Liver (tissue), 10 donors: ENCODE measurements at places on chromosomes 3 and 15. TPM values are rescaled to one million over a fixed set of nuclear protein-coding genes. Genes with fewer than 3 reads are reported as not detected.

Gene SLC12A1
- 0.42 TPM for total RNA-seq

Gene SLC2A2
- 506 TPM for total RNA-seq

Gene COX17
- 10.3 TPM for total RNA-seq

Gene GOLGA8G
- not detected for total RNA-seq

DNA sequence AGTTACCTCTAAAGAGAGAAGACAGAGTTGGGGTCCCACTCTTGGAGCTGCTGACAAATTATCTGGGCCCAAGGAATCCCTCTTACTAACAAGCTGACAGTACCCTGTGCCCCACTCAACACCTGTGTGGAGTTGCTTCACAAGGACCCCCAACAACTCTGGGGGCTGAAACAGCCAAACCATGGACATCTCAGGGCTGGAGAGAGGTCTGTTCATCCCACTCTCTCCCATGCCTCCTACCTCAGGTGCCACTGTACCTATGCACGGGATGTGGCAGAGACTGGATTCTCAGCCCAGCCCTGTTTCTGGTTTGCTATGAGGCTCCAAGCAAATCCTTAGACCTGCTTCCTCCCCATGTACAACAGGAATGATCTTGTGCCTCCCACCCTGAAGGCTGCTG, 101.7 kb downstream of the ETFA start:
- H3K4me1 ChIP-seq = no peaks in the 10 kb centered on the region
- DNase-seq = no peak
- H3K27me3 ChIP-seq = no peaks in the 10 kb centered on the region
- peaks cover 2% of the 10 kb centered on the region for H3K36me3 ChIP-seq

GRCh38 chr3:95710684-95711083, 1103.7 kb upstream of the EPHA6 start:
- no peaks in the 10 kb centered on the region for H3K4me1 ChIP-seq
- no peaks in the 10 kb centered on the region for H3K27me3 ChIP-seq
- no peak overlapping the region for H3K4me3 ChIP-seq
- H3K27ac ChIP-seq = no peak overlapping the region
- no peak for DNase-seq
- H3K36me3 ChIP-seq = no peaks in the 10 kb centered on the region

GRCh38 chr3:126128504-126129397, 44.8 kb upstream of the SLC41A3 start:
- H3K27me3 ChIP-seq = no peaks in the 10 kb centered on the region
- H3K4me3 ChIP-seq = no peak overlapping the region
- peak; percentile 19 for DNase-seq
- no peaks in the 10 kb centered on the region for H3K4me1 ChIP-seq
- H3K27ac ChIP-seq = no peak overlapping the region

GRCh38 chr3:192933779-192934460, 16.3 kb upstream of the MB21D2 start:
- no peak overlapping the region for H3K4me3 ChIP-seq
- H3K27ac ChIP-seq = no peak overlapping the region
- H3K27me3 ChIP-seq = no peaks in the 10 kb centered on the region
- H3K36me3 ChIP-seq = no peaks in the 10 kb centered on the region
- no peak for DNase-seq

DNA sequence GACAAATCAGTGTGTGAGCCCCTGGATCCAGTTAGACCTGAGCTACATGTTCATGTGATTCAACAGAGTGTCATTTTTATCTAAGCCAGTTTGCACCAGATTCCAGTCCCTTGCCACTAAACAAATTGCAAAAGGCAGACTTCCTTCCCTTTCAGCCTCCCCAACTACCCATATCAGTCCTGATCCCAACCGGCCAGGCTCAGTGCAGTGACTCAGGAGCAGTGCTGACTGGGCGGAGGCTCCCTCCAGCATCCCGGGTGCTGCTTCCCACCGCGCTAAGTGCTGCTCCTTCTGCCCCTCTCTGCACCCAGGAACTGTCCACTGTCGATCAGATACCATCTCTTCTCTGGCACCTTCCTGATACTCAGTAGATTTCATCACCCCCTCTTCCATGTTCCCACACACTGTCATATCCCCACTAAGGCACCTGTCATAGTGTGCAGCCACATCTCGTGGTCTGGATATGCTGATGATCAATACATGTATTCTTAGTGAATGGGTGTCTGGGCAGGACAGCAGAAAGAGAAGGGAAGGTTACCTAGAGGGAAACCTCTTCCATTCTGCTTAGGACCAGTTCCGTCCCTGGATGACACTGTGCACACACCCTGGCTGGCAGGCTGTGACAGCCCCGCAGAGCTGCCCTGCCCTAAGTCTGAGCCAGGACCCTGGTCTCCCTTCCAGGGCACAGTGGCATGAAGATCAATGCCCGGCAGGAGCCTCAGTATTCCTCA, 108.8 kb upstream of the RAD18 start:
- H3K36me3 ChIP-seq = no peaks in the 10 kb centered on the region
- no peak for DNase-seq
- H3K4me3 ChIP-seq = no peak overlapping the region
- no peak overlapping the region for H3K27ac ChIP-seq
- H3K27me3 ChIP-seq = no peaks in the 10 kb centered on the region

- H3K27me3 ChIP-seq = no peaks in the 10 kb centered on the region
- no peak for DNase-seq
- H3K36me3 ChIP-seq = no peaks in the 10 kb centered on the region
- H3K4me1 ChIP-seq = no peaks in the 10 kb centered on the region
- H3K4me3 ChIP-seq = no peak overlapping the region
These were observed 46.5 kb downstream of the CPA3 start for GRCh38 chr3:148911592-148911991.

- no peak for DNase-seq
- H3K4me1 ChIP-seq = peaks cover 21% of the 10 kb centered on the region
- H3K36me3 ChIP-seq = peaks cover 10% of the 10 kb centered on the region
- no peak overlapping the region for H3K27ac ChIP-seq
These were observed 1.9 kb downstream of the RTP4 start for GRCh38 chr3:187370051-187370450.

GRCh38 chr15:75655931-75656330, 8.2 kb downstream of the SNX33 start:
- DNase-seq = no peak
- H3K27ac ChIP-seq = no peak overlapping the region
- peaks cover 6% of the 10 kb centered on the region for H3K36me3 ChIP-seq
- H3K27me3 ChIP-seq = no peaks in the 10 kb centered on the region

DNA sequence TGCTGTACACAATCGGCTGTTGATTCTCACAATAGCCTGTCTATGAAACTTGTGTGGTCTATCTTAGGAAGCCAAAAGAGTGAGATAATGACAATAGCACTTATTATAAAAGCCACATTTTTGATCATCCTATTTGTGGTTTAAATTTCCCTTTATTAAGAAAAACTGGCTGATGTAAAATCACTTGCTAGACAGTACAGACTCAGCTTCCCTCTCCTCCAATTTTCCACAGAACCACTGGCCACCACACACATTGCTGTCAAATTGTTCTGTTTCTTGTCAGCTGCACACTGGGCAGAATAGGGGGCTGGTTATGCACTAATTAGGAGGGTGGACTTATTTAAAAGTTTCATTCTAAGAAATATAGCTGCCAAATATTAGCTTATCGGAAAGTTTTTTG, 425.9 kb downstream of the EPHA3 start:
- no peak for DNase-seq
- H3K4me1 ChIP-seq = no peaks in the 10 kb centered on the region
- H3K4me3 ChIP-seq = no peak overlapping the region
- H3K27ac ChIP-seq = no peak overlapping the region

GRCh38 chr15:92158426-92158825, 235.3 kb upstream of the ST8SIA2 start:
- no peak overlapping the region for H3K4me3 ChIP-seq
- H3K36me3 ChIP-seq = no peaks in the 10 kb centered on the region
- no peaks in the 10 kb centered on the region for H3K27me3 ChIP-seq
- no peak for DNase-seq

DNA sequence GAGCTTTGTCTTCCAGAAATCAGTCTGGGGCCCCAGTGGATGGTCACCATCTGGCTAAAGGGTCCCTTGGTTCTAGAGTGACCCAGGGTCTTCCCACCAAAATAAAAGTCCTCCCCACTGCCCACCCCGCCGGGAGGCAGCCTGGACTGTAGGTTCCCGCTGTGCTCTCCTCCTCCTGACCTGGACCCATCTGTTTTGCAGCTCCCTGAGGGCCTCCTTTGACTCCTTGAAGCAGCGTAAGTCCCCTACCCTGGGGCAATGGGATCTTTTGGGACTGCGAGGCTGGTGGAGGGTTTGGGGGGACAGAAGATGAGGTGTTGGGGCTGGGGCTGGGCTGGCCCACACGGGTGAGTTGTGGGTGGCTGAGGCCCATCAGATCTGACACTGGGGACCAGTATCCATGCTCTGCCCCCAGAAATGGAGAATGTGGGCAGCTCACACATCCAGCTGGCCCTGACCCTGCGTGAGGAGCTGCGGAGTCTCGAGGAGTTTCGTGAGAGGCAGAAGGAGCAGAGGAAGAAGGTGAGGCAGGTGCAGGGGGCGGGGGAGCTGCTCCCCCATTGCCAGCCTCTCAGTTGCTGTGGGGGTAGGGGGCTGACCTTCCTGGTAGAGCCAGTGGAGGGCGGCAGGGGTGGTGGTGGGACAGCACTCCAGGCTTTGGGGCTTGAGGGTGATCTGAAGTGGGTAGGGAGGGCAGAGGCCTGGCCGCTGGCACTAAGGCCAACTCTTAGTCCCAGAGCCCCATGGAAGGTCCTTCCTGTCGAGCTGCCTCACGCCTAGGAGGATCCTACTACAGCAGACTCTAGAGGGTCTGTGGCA, 30.4 kb downstream of the PSTPIP1 start:
- peaks cover 2% of the 10 kb centered on the region for H3K4me1 ChIP-seq
- no peak overlapping the region for H3K4me3 ChIP-seq
- no peaks in the 10 kb centered on the region for H3K27me3 ChIP-seq
- no peaks in the 10 kb centered on the region for H3K36me3 ChIP-seq
- DNase-seq = no peak

- no peaks in the 10 kb centered on the region for H3K4me1 ChIP-seq
- no peak for DNase-seq
- no peaks in the 10 kb centered on the region for H3K36me3 ChIP-seq
- no peak overlapping the region for H3K4me3 ChIP-seq
These were observed 14.7 kb downstream of the NRROS start for GRCh38 chr3:196654006-196654734.

- no peaks in the 10 kb centered on the region for H3K27me3 ChIP-seq
- no peak overlapping the region for H3K4me3 ChIP-seq
- no peaks in the 10 kb centered on the region for H3K4me1 ChIP-seq
- no peak overlapping the region for H3K27ac ChIP-seq
- peaks cover 49% of the 10 kb centered on the region for H3K36me3 ChIP-seq
- DNase-seq = no peak
These were observed 25.9 kb downstream of the RNF168 start for GRCh38 chr3:196477678-196478077.
